ENCODE measurements at places on chromosomes 3 and 15.

DNA sequence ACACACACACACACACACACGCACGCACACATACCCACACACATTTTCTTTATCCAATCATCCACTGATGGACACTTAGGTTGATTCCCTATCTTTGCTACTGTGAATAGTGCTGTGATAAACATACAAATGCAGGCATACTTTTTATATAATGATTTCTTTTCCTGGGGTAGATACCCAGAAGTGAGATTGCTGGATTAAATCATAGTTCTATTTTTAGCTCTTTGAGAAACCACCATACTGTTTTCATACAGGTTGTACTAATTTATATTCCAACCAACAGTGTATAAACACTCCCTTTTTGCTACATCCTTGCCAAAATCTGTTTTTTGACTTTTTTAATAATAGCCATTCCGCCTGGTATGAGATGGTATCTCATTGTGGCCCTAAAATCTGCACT, 94.5 kb upstream of the GK5 start:
- no peak for DNase-seq

DNA sequence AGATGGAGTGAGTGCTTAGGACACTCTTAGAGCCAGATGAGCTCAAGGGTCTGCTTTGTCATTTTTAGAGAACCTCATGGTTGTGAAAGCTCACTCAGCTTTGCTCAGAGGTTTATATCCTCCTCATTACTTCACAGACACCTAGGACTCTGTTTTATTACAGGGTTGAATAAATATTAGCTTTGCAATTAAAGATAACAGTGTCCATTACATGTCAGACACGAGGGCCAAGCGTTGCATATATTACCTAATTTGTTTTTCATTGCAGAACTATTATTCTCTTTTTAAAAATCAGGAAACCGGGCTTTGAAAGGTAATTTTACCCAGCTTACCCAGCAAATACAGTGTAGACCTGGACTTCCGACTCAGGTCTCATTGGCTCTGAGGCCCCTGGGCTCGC, 16.1 kb downstream of the MAP6D1 start:
- no peak for DNase-seq

DNA sequence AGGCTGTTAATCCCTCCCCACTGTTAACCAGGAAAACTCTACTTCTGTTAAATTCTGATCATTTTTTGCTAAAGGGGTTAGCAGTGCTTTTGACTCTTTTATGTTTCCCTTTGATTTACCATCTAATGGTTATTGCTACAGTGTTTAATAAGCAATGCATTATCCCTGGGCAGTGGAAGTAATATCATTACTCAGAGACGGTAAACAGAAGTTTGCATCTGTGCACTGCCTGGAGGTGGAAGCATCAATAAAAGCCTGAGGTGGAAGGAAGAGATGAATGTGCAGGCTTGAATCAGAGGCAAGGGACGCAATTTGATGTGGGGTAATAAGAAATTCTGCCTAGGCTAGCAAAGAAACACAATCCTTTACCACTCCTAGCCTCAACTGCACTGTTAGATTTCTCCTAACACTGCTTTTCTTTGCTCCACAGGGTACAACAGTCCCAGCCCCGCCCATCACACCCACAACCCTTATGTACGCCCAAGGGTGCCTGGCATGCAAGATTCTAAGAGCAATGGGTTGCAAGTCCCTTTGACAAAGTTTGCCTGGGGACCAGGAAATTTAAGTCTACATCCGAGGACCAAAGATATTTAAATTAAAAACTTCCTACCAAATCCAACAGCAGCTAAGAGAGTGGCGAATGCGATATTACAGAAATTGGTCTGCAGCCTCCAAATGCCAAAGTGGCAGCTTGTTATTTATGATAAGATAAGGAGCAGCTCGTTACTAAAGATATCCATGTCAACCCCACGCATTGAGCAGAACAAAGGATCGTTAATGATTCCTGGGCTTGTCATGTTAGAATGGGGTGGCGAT, 261.4 kb downstream of the FHIT start:
- no peak for DNase-seq

- no peak for DNase-seq
Observed at GRCh38 chr3:133887074-133887802, 8.4 kb downstream of the RAB6B start.

DNA sequence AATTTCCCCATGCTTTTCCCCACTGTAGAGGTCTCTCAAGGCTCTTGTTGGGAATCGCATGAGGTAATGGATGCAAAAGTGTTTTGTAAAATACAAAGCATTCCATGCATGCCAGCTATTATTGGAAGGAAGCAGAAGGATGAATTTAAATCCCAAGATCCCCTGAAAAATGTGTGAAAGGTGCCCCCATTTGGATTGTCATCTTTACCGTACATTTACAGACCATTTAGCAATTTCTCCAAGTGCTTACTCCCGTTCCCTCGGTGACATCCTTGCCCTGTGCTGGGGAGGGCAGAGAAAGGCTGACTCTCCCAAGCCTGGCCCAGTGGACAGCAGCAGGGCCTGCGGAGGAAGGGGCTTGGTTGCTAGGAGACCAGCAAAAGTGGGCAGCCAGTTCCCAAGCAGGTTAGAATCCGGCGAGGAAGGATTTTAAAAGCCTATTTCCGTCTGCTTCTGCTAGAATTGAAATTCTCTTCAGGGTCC, 31.1 kb upstream of the NEO1 start:
- DNase-seq = no peak

GRCh38 chr15:90838139-90838538, 30.2 kb upstream of the FURIN start:
- peak; percentile 76 for DNase-seq
